ENCODE measurements at places on chromosomes 12 and 14. TPM values are rescaled to one million over a fixed set of nuclear protein-coding genes. Genes with fewer than 3 reads are reported as not detected.

P2RX2 gene
- total RNA-seq: not detected

GRCh38 chr14:81837304-81837703 is 303.7 kb upstream of the SEL1L start:
- no peak for DNase-seq

RAP1B gene
- 245 TPM for total RNA-seq

CISTR gene
- total RNA-seq: not detected

NR1H4 gene
- 0.10 TPM for total RNA-seq

GRCh38 chr12:51320695-51321320 is 3.2 kb downstream of the BIN2 start:
- no peak for DNase-seq

GRCh38 chr12:75452675-75453330 is 27.8 kb upstream of the GLIPR1 start:
- peak; percentile 56 for DNase-seq

All from M059J (cell line).